NCI-H2029 (cell line): ENCODE measurements at places on chromosomes 6 and 20.
A peak's percentile ranks its signal among the peaks of the same experiment; 100 is the strongest.

- no peak for DNase-seq
Measured at GRCh38 chr20:44648579-44648978, 2.9 kb downstream of the ADA start.

DNA sequence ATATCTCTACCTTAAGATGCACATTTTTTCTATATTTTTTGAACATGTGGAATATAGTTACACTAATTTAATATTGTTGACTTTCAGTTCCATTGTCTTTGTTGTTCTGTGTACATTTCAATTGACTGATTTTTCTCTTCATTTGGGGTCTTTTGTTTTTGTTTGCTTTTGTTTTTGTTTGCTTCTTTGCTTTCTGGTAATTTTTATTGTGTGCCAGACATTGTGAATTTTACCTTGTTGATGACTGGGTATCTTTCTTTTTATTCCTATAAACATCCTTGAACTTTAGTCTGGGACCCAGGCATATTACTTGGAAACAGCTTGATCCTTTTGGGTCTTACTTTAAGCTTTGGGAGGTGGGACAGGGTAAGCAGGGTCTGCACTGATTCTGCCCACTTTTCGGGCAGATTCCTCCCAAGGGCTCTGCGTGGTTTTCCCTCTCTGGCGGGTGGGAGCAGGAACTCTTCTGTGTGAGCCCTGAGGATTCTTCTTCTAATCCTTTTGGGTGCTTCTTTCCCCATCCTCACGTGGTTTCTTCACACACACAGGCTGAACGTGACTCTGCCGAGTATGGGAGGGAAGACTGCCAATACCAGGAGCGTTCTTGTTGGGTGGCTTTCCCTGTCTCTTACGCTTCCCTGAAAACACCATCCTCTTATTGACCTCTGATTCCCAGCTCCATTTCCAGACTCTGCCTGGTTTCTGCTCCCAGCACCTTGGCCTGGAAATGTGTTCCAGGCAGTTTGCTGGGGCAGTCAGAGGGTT, 200.5 kb downstream of the ARID1B start:
- peak; percentile 44 for DNase-seq

GRCh38 chr6:34235307-34236130, 1.2 kb upstream of the HMGA1 start:
- no peak for DNase-seq

DNA sequence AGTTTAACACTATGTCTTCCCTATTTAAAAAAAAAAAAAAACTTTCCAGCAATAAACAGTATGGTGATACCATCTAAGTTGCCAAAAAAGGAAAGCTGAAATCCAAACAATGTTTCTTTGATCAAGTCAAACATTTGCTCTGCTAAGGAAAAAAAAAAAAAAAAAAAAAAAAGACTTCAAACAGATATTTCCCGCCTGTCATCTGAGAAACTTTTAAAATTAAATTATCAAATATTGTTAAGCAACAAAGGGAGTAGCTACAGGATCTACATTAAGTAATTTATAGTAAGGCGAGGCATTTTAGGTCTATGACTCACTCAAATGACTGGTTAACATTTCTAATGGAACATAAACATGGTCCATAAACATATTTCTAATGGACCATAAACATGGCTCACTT, 121.2 kb downstream of the DST start:
- no peak for DNase-seq

DNA sequence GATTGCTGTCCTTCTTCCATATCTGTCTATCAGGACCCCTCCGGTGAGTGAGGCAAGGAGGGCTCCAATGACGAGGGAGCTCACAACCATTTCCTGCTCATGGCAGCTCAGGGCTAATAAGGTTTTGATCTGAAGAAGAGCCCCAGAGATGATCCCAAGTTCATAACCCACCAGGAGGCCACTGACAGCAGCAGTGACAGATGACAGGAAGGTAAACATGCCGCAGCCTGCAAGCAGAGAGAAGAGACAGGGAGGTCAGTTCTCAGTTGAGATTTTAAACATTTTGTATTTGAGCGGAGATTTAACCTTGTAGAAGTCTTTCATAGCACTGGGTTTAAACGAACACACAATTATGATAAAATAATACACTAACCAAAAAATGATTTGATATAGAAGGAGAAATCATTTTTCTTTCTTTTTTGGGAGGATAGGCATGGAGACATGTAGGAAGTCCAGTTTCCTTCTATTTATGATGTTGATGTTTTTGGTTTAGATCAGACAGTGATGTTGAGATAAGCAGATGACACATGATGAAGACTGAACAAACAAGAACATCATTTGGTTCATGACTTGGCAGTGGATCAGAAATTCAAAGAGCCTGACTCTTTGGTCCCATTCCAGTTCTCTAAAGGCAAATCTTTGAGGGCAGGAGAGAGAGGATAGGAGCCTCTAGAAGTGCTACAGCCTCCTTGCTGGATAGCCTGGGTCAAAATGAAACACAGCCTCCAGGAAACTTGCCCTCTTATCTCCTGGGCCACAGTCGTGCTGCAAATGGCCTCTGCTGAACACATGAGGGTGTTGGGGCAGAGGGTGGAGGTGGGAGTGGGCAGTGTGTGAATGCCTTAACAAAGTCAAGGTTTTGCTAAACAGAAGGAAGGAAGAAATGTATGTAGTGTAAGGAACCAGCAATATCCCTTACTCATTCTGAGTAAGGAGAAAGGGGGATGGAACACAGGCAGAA, 22.6 kb downstream of the SLC2A12 start:
- DNase-seq, result peak; percentile 16

DNA sequence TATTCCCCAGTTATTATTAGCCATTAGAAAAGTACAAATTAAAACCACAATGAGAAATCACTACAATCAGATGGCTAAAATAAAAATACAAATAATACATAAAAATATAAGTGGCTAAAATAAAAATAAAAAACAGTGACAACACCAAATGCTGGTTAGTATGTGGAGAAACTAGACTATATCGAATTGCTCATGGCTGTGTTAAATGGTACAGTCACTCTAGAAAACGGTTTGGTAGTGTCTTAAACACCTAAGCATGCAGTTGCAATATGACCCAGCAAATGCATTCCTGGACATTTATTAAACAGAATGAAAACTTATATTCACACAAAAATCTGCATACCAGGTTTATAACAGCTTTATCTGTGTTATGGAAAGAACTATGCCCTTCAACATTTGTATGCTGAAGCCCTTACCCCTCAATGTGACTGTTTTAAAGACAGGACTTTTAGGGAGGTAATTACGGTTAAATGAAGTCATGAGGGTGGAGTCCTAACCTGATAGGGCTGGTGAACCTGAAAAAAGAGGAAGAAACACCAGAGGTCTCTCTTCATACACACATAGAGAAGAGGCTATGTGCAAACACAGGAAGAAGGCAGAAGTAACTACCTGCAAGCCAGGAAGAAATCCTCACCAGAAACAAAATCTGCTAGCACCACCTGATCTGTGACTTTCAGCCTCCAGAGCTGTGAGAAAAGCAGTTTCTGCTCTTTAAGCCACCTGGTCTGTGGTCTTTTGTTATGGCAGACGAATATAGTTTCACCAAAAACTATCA, 84.9 kb downstream of the ASCC3 start:
- DNase-seq, result peak; percentile 28

- DNase-seq, result no peak
Measured at GRCh38 chr6:55713436-55713835, 134.4 kb upstream of the HMGCLL1 start.

- no peak for DNase-seq
Measured at GRCh38 chr6:107727096-107727757, 96.9 kb downstream of the SCML4 start.

- DNase-seq, result no peak
Measured at GRCh38 chr6:14086701-14087100, 30.9 kb upstream of the CD83 start.

- no peak for DNase-seq
Measured at GRCh38 chr20:62967628-62968351, 15.3 kb downstream of the SLC17A9 start.

DNA sequence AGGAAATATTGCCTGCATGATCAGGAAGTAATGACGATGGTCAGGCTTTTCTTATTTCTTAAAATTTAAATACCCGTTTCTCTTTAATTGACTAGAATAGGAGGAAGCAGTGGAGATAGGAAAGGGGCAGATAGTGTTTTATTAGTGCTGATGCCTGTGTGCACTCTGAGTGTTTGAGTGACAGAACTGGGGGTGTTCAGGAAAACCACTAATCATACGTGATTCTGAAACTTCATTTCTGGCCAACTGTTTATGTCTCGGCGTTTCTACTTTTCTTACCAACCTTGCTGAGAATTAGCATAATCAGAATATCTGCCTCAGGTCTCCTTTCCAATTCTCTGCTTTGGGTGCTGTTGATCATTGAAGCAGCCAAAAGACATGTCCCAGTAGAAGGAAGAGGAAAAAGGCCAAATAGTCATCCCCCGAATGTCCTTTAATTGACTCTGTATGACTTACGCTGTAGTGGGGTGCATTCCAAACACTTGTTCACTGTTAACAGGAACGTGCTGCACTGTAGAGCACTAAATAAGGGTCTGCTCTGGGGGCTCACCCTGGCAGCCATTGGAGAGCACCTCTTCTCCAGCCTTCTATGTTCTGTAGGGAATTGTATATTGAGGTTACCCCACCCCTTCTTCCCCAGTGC, 152.9 kb downstream of the JARID2 start:
- no peak for DNase-seq

GRCh38 chr6:52552278-52552643, 24.6 kb downstream of the TRAM2 start:
- no peak for DNase-seq

DNA sequence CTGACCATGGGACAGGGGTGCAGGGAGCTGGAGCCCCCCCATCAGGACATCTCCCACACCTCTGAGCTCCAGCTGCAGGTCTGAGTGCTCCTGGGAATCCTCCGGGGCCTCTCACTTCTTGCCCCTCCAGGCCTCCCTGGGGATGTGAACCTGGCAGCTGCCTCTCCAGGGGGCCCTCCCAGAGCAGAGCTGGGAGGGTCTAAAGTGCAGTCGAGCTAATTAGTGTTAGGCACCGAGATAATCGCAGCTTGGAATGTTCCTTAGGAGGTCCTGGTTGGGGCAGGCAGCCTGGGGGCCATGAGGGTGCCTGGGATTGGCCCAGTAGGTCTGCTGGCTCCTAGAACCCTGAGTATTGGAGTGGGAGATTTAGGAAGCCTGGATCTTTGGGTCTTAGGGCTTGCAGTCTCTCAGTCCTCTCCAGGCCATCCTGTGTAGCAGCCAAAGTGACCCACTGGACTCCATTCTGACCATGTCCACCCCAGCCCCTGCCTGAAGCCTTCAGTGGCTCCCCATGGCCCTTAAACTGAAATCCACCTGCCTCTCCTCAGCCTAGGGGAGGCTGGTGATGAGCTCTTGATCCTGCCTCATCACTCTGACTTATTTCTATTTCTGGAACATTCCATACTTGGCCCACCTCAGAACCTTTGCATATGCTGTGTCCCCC, 26.0 kb downstream of the CEBPB start:
- no peak for DNase-seq

GRCh38 chr6:36226438-36227047, 30.0 kb downstream of the BRPF3 start:
- no peak for DNase-seq

DNA sequence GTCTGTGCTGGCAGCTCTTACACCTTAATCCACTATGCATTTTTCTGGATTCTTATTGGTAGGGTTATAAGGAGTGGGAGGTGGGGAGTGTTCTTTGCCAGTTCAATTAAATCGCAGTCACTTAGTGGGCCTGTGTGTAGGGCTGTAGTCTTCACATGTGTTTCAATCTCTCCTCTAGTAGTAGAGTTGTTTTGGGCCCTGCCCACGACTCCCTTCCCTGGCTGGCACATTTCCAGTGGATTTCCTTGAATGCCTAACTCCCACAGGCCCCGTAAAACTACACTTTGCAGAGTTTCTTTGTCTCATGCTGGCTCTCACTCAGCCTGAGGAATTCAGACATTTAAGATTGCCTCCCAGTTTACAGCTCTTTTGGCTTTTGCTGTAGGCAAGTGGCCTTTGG, 414.0 kb upstream of the OPRM1 start:
- DNase-seq, result no peak

DNA sequence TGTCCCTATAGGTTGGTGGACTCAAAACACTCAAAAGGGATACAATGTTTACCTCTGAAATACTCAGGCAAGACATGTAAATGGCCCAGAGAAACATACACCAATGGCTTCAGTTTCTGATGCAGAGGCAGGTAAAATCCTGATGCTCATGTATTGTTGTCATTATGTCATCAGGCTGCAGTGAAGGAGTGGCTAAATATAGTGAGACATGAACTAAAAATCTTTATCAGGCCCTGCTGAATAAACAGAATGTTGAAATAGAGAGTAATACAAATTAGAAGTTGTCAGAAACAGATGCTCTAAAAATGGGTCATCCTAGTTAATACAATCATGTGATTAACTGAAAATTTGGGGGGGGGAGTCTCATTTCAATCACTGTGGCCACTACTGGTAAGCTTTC, 20.4 kb downstream of the PTPRK start:
- DNase-seq, result no peak

- DNase-seq, result no peak
Measured at GRCh38 chr6:89562093-89562973, 76.2 kb downstream of the LYRM2 start.

DNA sequence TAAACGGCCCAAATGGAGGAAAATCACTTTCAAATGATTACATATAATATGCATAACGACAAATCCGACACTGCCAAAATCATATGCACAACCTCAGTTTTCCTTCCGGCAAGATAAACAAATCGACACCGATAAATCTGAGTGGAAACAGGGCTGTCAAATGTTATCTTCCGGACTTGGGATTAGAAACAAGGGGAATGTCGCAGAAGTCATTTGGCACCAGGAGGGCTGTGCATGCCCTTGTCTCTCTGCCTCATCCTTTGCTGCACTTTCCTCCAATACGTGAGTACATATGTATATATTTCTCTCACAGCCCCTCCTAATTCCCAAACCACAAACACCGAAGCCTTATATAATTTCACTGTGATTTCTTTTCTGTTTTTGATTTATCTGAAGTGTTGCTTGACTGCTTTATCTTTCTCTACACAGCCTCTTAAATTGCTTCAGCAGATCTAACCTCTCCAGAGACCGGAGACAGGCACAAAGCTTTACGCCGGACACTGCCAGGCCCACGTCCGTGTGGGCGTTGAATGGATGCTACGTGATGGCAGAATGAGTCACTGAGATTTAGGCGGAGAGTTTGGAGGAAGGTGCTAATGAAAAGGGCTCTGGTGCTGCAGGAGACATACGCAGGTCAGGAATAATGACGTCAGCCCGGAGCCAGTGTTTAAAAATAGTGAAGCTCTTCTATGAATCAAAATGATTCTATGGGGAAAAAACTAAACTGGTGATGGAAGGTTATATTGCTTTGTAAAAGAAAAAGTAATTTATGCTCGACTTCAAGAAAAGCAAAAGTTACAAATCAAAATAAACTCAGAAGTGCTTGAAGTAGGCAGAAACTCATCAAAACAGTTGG, 21.0 kb upstream of the PRELID3B start:
- DNase-seq, result no peak

DNA sequence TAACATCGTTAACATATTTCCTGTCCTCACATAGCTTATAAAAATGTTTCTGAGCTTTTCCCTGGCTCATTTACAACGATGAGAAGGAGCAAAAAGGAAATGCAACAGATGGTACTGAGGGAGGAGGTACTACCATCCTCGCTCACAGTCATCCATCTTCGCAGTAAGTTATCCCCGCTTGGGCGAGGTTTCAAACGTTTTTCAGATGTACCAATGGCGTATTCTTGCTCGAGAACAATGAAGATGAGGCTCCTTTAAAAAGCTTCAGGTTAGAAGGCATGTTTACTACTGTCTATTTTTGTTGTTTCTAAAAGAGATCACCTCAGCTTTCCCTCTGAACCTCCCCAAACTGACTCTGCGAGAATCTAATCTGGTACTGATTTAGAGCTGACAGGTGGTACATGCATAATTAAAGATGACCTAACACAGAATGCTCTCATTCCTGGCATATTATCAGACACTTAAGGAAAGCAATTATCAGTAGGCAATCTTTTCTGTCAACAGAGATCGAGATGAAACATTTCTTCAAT, 178.7 kb downstream of the GJA10 start:
- no peak for DNase-seq
